ENCODE measurements at places on chromosomes 7 and 10.

DNA sequence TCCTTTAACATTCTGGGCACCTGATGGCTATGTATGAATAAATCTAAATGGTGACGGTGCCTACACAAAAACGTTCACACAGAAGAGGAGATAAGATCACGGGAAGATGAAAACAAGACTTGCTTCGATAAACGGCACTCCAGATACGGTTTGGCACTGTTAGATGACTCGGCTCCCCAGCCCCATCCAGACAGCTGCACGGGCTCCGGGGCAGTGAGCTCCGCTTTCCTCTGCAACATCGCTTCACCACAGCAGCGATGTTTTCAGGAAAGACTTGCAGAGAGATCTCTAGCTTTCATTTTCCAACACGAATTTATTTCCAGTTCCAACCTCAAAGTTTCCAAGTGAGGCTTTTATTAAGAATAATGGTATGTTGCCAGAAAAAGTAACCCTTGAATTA is 132.1 kb downstream of the KLF6 start:
- DNase-seq: peak; percentile 52

- no peak for DNase-seq
Measured at GRCh38 chr7:118214833-118215182, 9.7 kb upstream of the ANKRD7 start.

DNA sequence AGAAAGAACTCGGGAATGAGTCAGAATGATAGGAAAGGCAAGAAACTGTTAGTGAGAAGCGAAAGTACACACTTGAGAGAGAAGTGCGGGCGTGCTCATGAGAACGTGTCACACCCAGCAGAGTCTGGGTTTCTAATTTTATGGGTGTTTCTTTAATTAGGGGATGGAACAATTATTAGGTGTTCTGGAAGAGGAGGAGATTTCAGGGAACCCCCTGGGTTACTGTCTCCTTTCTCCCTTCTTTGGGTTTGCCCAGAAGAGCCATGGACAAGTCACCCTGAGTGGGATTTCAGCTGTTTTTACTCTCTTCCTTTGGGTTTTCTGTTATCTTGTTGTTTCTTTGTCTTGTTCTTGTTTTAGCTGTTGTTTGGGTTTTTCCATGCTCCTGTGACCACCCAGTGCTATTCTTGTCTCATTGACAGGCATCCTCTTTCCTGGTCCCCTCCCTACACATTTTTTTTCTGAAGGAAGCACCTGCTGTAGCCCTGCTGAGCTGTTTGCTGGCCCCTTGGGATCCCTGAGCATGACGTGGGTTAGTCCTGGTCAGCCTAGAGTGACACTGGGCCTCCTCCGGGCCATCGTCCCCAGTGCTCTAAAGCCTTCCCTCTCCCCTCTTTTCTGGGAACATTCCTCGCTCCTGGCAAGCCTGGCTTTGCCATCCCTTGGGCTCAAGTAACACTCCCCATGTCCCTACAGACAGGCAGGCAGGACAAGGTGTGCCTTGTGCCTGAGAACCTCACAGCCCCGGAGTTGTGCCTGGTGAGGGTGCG is 3.5 kb downstream of the SH2D4B start:
- DNase-seq: no peak

- peak; percentile 34 for DNase-seq
Measured at GRCh38 chr10:116760919-116761318, 18.6 kb upstream of the HSPA12A start.

DNA sequence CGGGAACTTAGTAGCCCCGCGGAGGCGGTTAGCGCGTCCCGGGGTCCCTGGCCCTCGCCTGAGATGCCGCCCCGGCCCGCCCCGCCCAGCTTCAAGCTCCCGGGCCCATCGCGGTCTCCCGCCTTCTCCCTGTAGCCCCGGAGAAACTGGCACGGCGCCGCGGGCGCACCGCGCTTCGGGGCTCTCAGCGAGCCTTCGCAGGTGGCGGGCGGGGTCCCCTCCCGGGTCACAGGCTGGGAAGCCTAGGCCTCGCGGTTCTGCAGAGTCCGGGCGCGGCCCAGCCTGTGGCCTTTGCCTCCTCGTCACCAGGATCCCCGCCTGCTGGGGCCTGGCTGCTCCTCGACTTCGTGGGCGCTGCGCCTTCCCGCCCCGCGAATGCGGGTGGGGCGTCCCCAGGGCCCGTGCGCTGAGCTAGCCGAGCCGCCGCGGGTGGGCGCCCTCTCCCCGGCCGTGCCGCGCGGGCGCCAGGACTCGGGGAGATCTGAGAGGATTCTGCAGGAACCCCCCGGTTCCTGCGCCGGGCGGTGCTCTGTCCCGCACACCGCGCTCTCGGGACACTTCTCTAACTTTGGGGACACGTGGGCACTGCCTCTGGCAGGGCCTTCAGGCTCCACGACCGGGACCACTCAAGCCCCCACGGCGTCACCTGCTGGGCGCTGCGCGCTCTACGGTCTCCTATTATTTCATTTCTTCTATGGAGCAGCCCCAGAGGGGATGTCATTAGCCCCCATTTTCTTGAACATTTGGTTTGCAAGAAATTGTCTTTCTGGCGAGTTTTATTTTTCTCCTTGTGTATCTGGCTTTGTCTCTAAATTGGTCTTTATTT is 682 bp upstream of the RGS10 start:
- DNase-seq: peak; percentile 54

DNA sequence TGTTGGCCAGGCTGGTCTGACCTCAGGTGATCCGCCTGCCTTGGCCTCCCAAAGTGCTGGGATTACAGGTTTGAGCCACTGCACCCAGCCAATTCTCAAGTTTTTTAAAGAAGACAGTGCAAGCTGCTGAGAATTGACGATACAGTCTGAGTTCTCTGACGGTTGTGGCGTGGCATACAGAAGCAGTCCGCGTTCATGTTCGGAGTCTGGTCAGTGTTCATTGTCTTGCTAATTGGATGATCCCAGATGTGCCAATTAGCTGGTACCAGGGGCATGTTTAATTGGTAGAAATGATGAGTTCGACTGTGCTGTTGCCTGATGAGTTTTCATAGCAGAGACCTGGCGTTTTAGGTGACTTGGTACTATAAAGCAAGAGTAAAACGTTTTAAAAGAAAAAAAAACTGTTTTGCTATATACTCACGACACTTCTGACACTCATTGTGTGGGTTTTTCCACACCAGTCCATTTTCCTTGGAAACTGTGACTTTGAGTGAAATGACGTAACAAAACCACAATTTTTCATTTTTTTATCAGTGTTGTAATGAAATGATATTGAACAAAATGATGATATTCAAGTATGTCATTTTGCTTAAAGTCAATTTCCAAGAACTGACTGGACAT is 32.3 kb downstream of the CAMK1D start:
- no peak for DNase-seq

- DNase-seq: no peak
Measured at GRCh38 chr7:2639181-2639681, 7.4 kb downstream of the TTYH3 start.

GRCh38 chr7:142452791-142453190 is 194.9 kb upstream of the PRSS58 start:
- DNase-seq: no peak

GRCh38 chr10:126972635-126973414 is 67.6 kb downstream of the DOCK1 start:
- peak; percentile 83 for DNase-seq

DNA sequence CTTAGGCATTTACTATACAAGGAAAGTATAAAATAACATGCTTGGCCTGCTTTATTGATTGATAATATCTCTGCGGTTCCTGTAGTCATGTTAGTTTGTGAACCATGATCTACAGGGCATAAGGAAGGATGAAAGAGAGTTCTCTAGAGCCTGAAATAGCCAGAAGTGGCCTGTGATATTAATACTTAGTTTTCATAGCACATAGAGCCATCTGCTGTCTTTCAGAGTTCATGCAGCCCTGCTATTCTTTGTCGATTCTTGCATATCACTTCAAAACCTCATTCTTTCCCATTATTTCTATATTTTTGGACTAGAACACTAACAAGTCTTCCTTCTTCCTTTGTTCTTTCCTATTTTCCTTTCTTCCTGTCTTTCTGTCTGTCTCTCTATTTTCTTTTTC is 26.4 kb upstream of the PRKG1 start:
- DNase-seq: peak; percentile 5

- peak; percentile 66 for DNase-seq
Measured at GRCh38 chr10:31490858-31491504, 172.0 kb downstream of the ZEB1 start.

- no peak for DNase-seq
Measured at GRCh38 chr7:140773104-140773503, 76.6 kb downstream of the NDUFB2 start.

DNA sequence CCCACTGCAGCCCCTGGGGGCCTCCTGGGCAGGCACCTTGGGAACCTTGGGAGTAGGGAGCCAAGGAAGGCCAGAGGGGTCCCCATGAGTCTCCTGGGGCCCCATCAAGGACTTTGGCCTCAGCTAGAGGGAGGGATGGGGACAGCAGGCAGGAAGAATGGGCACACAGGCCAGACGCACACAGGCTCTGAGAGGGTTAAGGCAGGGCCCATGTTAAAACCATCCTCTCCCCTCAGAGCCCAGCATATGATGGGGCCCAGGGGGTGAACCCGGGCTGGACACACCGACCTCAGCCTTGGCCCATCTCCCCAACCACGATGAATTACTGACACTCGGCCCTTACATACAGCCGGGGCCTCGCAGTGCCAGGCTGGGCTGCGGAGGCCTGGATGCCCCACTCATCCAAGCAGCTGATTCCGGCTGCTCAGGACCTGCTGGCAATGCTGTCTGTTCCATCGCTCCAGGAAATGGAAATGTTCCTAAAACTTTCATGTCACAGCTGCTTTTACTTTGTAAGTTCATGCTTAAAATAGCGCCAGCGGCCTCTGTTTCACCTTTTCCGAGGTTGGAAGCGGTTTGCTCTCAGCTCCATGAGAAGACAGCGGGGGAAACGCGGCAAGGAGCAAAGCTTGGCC is 17.3 kb upstream of the INPP5A start:
- DNase-seq: peak; percentile 67

- DNase-seq: no peak
Measured at GRCh38 chr10:45261243-45261775, 54.1 kb downstream of the OR13A1 start.

- no peak for DNase-seq
Measured at GRCh38 chr10:62099299-62099698, 169.3 kb downstream of the RTKN2 start.

GRCh38 chr7:123468303-123468702 is 66.1 kb downstream of the IQUB start:
- DNase-seq: no peak

GRCh38 chr7:110007320-110008063 is 1083.4 kb upstream of the LRRN3 start:
- DNase-seq: no peak

GRCh38 chr10:128907155-128907941 is 559.7 kb upstream of the MGMT start:
- DNase-seq: no peak

- DNase-seq: peak; percentile 77
Measured at GRCh38 chr7:56033671-56034432, 17.4 kb downstream of the PSPH start.

- DNase-seq: no peak
Measured at GRCh38 chr7:25841575-25841974, 310.4 kb upstream of the NFE2L3 start.

DNA sequence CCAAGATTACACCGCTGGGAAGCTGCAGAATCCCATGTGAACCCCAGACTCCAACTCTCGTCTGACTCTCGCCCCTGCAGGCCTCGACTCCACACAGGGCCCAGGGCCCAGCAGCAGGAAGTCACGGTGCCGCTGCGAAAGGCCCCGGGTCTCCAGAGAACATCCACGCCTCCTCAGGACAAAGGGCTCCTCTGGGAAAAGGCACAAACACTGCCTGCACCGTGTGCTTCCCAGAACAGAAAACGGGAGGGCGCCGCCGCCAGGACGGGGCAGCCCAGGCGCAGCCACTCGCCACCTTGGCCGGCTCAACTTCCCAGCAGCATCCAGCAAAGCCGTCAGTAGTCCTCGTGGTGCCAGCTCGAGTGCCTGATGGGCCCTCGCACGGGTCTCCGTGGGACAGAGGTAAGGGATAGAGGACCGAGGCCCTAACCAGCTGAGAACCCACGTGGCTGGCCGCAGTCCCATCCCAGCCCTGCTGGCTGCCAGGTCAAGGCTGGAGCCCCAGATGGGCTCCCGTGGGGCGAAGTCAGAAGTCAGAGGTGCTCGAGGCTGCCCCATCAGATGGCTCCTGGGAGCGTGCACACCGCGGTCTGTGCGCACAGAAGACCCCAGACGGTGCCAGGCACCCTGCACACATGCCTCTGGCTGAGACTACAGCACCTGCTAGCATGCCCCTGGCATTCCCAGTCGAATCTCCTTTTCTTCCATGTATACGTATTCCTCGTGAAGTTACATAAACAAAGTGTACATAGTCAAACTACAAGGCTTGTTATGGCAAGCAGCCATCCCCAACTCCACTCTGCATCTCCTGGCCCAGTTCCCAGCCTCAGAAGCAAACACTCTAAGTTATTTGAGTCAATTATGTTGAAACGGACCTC is 60.2 kb downstream of the MAD1L1 start:
- peak; percentile 93 for DNase-seq

GRCh38 chr10:47371629-47372485 is 12.2 kb downstream of the ZNF488 start:
- DNase-seq: no peak

GRCh38 chr7:79216236-79216635 is 237.2 kb downstream of the MAGI2 start:
- no peak for DNase-seq

- DNase-seq: no peak
Measured at GRCh38 chr10:117562220-117562619, 19.7 kb downstream of the EMX2 start.
